ENCODE measurements at places on chromosomes 7 and 10.

DNA sequence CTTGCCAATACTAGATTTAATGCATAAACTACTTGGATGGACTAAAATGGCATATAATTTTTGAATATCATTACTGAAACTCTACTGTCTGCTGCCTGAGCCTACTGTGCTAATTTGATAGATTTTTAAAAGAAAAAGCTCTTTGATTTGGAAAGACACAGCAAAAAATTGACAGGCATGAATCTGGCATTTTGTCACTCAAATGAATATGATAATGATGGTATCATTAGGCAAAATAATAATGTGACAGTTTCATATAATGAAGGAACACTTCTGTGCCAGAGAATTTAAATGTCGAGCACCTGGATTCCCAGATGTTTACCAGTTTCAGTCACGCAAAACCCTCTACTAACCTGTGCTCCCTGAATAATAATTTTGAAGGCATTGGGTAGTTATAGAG, 60.0 kb upstream of the SLC13A1 start:
- H3K27me3 ChIP-seq: no peaks in the 10 kb centered on the region
- no peak overlapping the region for H3K27ac ChIP-seq
- H3K4me1 ChIP-seq: no peaks in the 10 kb centered on the region
- DNase-seq: no peak

GRCh38 chr10:72201293-72201692, 14.5 kb upstream of the ANAPC16 start:
- no peak overlapping the region for H3K27ac ChIP-seq
- H3K27me3 ChIP-seq: no peaks in the 10 kb centered on the region
- H3K4me3 ChIP-seq: no peak overlapping the region
- H3K36me3 ChIP-seq: peaks cover 76% of the 10 kb centered on the region
- no peak for DNase-seq
- no peaks in the 10 kb centered on the region for H3K4me1 ChIP-seq

DNA sequence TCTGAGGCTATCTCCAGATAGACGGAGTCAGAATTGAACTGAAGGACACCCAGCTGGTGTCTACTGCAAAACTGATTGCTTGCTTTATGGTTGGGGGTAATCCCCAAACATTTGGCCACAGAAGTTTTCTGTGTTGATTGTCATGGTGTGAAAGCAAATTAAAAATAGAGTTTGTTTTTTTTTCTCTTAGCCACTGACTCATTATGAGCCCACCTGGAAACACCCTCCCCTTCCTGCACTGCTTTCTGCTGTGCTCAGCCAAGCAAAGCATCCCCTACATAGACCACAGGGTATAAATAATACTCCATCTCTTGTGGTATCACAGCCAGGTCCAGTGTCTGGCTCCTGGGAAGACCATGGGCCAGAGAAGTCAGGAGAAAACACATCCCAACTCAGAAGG, 6.5 kb upstream of the VWC2 start:
- DNase-seq: no peak
- H3K27ac ChIP-seq: no peak overlapping the region
- H3K4me1 ChIP-seq: no peaks in the 10 kb centered on the region
- no peaks in the 10 kb centered on the region for H3K36me3 ChIP-seq

DNA sequence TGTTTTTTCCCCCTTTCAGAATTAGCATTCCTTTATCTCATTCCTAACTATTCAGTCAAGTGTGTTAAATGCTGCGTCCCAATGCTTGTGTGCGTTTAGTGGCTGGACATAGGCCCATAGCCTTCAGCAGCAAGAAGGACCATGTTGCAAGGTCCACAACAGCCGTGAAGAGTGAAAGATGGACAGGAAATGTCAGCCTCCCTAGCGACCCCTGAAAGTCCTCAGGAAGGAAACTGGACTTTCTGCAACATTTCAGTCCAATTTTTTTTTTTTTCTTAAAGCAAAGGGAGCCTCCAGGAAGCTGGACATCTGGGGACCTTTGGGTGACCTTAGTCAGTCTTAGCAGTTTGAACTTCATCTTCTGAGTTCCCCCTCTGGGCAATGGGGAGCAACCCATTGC, 550.7 kb upstream of the MGMT start:
- H3K27me3 ChIP-seq: peaks cover 12% of the 10 kb centered on the region
- H3K27ac ChIP-seq: no peak overlapping the region
- H3K4me1 ChIP-seq: no peaks in the 10 kb centered on the region
- DNase-seq: no peak

All from lower lobe of right lung (tissue), 2 donors.